Muscle of arm (tissue), 14 donors: ENCODE measurements at places on chromosomes 7 and 10.

DNA sequence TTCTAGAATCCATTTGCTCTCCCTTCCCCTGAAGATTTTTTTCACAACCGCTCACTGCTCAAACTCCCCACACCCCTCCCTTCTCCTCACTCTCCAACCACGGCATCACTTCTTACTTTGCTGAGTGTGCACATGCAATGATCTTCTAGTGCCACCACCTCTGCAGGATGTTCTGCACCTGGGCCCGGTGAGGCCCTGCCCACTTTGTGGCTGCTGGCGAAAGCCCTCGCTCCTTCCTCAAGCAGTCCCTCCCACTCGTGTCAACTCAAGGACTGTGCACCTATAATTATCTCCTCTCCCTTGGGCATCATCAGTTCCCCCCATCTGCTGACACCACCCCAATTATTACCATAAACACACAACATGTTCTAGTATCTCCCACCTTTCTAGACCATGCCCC lies 91.0 kb upstream of the LANCL2 start:
- no peak for DNase-seq

- peak; percentile 65 for DNase-seq
Measured at GRCh38 chr10:89217057-89217990, 10.2 kb upstream of the CH25H start.

DNA sequence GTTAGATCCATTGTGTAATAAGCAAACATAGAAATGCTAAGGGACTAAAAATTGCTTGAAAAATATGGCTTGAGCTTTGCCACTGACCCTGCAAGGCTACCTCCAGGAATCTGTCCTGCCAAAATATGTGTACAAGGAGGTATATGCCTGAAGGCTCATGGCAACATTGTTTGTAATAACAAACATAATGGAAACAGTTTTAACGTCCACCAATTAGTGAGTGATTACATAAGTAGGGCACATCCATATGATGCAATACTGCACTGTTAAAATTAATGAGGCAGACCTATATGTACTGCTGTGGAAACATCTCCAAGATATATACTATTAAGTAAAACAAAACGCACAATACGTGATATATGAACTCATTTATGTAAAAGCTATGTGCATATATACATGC lies 13.1 kb upstream of the GOT1 start:
- no peak for DNase-seq

GRCh38 chr7:39623732-39624441 lies 515 bp downstream of the RALA start:
- no peak for DNase-seq

DNA sequence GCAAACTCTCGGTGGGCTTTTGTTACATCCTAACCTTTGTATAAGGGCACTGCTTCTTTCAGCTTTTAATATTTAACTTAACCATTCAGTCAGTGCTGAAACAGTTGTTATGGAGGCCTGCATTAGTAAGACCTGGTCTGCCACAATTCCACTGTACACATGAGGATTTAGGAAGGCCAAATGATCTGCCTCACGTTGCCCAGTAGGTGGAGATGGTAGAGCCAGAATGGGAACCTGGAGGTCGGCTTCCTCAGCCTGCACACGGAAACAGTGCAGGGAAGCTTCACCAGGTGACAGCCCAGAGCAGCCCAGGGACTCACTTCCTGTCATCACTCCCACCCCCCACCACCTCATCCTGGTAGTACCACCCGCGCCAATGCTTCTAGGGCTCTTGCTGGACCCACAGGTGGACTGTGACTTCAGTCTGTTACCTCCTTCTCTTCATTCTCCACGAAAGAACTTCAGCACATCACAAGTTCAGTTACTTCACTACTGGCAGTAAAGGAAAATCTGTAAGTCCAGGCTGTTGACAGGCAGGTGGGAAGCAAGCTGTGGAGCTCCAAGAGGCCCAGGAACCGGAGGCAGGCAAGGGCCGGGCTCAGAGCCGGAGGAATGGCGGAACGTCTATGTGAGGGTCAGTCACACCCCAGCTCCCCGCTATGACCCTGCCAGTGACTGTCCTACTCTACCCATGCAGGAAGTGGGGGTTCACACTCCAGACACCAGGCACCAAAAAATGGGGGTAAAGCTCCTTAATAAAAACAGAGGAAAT lies 480.3 kb upstream of the C7orf33 start:
- DNase-seq = no peak

GRCh38 chr7:12643644-12644043 lies 43.8 kb upstream of the ARL4A start:
- DNase-seq = no peak

DNA sequence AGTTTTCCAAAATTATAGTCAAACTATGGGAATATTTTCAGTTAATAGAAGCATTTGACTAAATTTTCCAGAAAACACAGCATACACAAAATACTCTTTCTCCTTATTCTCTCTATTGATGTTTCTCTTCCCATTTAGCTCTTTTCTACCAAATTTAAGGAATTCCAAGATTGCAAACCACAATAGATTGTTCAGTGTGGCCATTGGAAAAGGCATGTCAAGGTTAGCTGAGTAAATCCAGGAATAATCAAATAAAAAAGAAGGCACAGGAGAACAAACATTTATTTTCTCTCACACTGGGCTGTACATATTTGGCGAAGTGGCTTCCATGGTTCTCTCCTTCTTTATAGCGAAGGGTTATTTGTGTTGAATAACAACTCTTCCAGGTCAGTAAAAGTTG lies 117.3 kb downstream of the THSD7A start:
- DNase-seq = no peak

GRCh38 chr10:6445671-6446316 lies 134.3 kb downstream of the PRKCQ start:
- peak; percentile 57 for DNase-seq

- no peak for DNase-seq
Measured at GRCh38 chr10:88097536-88097935, 234.1 kb downstream of the PTEN start.

GRCh38 chr7:74025146-74025545 lies 2.8 kb upstream of the ELN start:
- DNase-seq = no peak

- no peak for DNase-seq
Measured at GRCh38 chr10:33709008-33709753, 374.7 kb upstream of the NRP1 start.

GRCh38 chr10:3955955-3956617 lies 171.1 kb upstream of the KLF6 start:
- no peak for DNase-seq

DNA sequence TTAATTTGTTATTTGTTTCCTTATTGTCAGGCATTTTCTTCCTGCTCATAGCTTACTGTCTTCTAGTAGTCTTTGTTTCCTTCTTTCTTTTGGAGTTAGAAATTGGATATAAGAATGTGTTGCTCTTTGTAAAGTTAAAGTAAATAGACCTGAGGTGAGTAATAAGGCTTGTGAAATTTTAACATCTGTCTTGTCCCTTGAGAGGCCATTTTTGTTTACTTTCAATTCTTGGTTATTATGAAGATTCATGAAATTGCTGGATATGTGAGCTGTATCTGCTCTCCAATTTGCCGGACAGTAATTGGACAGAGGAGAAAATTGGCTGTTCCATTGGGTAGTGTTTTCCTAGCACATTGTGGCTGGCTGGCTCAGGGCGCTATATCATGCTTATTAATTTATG lies 260.7 kb downstream of the EXOC4 start:
- no peak for DNase-seq

- DNase-seq = no peak
Measured at GRCh38 chr10:77185696-77186095, 451.9 kb downstream of the KCNMA1 start.

DNA sequence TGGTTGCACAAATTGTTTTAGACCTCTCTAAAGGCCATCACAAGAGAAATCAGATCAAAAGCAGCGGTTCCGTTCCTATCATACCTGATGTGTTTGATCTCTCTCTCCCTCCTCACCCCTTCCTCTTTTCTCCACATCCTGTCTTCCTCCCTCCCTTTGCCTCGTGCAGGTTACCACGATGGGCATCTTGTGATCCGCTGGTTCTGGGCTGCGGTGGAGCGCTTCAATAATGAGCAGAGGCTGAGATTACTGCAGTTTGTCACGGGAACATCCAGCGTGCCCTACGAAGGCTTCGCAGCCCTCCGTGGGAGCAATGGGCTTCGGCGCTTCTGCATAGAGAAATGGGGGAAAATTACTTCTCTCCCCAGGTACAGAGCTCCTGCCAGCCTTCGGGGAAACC lies 28.5 kb upstream of the STK17A start:
- no peak for DNase-seq

DNA sequence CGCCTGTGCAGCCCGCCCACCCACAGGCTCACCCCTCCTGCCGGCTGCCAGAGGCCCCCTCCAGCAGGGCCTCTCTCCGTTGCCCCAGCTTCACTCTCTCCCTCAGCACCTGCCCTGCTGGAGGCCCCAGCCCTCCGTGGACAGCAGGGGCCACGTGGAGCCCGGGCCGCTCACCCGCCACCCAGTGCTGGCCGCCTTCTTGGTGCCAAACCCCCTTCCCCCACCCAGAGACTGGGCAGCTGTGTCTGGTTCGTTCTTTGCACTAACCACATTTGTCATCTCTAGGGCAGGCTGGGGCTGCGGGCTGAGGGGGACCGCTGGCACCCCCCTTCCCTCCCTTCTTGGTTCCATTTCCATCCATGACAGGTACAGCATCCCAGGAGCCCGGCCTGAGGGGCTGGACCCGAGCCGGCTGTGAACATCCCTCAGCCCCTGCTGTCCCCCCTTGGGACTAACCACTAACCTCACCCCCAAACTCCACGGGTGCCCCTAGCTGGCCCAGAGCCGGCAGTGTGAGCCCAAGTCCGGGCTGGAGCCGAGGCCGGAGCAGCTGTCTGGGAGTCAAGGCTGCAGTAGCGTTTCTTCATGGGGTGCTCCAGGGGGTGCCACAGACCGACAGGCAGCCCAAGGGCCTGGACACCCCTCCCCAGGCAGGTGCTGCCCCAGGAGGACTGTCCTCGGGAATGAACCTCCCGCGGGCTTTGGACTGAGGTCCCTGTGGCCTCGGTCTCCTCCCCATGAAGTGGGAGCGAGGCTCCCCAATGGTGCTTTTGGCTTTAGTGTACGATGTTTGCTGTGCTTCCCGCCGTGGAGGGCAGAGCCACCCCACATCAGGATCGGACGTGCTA lies 25.5 kb upstream of the AMZ1 start:
- DNase-seq = no peak

DNA sequence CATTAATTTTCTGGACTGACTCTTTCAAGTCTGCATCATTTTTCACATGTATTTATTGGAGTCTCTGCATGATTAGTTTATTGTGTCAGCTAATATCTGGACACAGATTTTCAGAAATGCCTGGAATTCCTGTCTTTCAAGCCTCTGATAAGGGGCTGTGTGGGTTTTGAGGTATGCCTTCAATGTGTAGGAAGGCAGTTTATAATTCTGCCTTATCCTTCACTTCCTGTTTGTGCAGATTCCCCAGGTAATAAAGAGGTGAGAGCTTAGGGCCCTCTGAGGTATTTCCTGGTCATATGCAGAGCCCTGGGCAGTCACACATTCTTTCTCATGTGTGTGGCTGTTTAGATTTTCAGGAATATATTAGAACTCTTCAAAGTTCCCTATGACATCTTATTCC lies 79.4 kb upstream of the PRKCQ start:
- DNase-seq = no peak

DNA sequence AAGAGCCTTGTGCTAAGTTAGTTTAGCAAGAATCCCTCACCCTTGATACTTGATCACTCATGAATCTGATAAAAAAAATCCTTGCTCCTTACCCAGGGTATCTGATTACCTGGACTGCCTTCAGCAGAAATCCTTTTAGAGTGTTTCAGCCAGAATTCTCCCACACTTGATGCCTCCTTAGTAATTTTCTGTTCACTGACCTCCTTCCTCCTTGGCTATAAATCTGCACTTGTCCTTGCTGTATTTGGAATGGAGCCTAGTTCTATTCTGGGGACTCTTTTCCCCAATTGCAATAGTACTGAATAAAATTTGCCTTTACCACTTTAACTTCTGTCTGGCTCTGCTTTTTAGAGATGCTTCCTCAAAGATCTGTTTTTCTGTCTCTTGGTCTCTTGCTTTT lies 84.9 kb downstream of the RPS24 start:
- DNase-seq = no peak

DNA sequence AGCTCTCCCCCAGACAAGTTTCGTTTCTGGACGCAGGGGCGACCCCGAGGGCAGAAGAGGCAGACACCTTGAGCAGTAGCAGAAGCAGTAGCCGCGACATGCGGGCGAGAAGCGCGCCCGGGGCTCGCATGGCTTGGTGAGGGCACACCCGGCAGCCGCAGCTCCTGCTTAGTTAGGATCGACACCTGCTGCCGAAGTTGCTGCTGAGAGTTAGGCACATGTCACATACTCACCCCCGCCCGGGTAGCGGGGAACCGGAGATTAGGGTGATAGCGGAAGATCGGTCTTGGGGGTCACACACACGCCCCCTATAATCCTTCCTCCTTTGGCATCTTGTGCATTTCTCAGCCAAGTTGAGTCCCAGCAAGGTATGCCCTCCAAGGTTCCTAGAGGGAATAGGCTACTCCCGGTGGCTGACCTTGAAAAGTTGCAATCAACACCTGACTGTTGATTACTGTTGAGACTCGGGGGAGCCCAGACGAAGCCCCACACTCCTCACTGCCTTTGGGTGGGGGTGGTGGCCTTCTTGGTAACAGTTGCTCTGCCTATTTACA lies 668 bp downstream of the GPR37 start:
- DNase-seq = peak; percentile 5

- DNase-seq = peak; percentile 7
Measured at GRCh38 chr10:68208424-68209042, 23.4 kb downstream of the ATOH7 start.

GRCh38 chr10:63204667-63205391 lies 71.7 kb downstream of the NRBF2 start:
- DNase-seq = no peak

- no peak for DNase-seq
Measured at GRCh38 chr7:38878694-38879457, 30.1 kb downstream of the VPS41 start.

DNA sequence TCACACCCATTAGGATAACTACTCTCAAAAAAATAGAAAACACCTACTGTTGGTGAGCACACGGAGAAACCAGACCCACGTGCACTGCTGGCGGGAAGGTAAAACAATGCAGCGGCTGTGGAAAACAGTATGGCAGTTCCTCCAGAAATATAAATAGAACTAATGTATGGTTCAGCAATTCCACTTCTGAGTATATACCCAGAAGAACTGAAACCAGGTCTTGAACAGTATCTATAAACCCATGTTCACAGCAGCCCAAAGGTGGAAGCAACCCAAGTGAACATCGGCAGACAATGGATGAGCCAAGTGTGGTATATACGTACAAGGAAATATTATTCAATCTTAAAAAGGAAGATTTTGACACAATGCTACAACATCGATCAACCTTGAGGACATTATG lies 164.7 kb downstream of the ZMYND11 start:
- DNase-seq = no peak

GRCh38 chr10:125423569-125423968 lies 259.4 kb downstream of the TEX36 start:
- DNase-seq = no peak

GRCh38 chr7:3469641-3470040 lies 168.6 kb downstream of the SDK1 start:
- no peak for DNase-seq

- DNase-seq = no peak
Measured at GRCh38 chr7:23298141-23298881, 828 bp upstream of the MALSU1 start.

- DNase-seq = no peak
Measured at GRCh38 chr7:48931481-48931880, 7.1 kb downstream of the CDC14C start.

GRCh38 chr7:159094023-159094740 lies 50.5 kb downstream of the VIPR2 start:
- no peak for DNase-seq
